Islet precursor cell (in vitro differentiated cells): ENCODE measurements at places on chromosomes 6 and 20.

GRCh38 chr20:44924541-44924940, 14.7 kb downstream of the PABPC1L start:
- no peak for DNase-seq

GRCh38 chr6:45965792-45966191, 49.9 kb downstream of the CLIC5 start:
- no peak for DNase-seq

GRCh38 chr6:35041086-35041861, 99.9 kb downstream of the TCP11 start:
- DNase-seq: no peak

- no peak for DNase-seq
These were observed 162.7 kb upstream of the MARCKS start for GRCh38 chr6:113694278-113695077.

DNA sequence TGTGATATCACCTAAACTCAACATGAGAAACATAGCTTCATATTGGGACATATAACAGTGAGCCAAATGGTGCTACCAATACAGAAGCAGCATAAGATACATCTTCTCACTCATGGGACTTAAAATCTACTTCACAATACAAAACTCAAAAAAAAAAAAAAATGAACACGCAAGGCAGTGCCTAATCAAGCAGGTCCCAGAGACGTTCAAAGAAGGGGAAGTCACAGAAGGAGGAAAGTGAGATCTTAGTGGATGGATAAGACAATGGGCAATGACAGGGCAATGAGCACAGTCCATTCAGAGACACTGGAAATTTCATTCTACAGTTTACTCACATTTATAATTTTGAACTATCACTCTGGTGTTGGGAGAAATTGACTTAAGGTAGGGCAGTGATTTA, 88.3 kb downstream of the FAM50B start:
- DNase-seq: no peak
